Globus pallidus (tissue), 1 donor: ENCODE measurements at places on chromosomes 12 and 14.

GRCh38 chr12:63997198-63997597, 152.7 kb downstream of the SRGAP1 start:
- DNase-seq: no peak

DNA sequence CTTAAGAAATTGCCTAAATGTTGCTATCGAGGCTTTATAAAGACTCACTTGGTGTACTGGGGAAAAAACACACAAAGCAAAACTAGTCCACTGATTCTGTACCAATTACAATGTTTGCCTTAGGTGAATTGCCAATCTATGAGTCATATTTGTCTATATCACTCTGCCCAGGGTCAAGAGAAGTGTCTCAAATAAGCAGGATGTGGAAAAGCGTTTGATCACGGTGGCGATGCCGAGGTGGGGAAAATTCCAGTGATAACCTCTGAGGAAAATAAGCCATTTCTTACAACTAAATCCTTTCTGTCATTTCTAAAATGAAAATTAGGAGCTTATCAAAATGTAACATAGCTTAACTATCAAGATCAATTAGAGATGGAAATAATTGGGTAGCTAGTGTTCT, 148.6 kb upstream of the DIO3 start:
- DNase-seq: no peak

DNA sequence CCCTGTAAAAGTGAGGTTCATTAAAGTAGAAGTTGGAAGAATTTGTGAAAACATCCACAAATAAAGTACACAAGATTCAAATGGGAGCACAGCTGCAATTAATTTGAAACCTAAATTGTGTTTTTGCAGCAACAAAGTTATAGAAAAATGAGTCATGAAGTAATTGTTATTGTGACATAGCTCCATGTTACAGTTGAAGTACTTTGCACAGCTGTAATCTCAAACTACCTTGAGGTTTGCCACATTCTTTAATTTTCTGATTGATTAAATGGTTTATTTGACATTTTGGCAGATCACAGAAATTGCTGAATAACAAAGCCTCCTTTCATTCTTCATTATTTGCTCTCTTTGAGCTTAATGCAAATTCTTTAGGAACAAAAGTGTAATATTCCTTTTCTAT, 111.3 kb downstream of the RMST start:
- no peak for DNase-seq

DNA sequence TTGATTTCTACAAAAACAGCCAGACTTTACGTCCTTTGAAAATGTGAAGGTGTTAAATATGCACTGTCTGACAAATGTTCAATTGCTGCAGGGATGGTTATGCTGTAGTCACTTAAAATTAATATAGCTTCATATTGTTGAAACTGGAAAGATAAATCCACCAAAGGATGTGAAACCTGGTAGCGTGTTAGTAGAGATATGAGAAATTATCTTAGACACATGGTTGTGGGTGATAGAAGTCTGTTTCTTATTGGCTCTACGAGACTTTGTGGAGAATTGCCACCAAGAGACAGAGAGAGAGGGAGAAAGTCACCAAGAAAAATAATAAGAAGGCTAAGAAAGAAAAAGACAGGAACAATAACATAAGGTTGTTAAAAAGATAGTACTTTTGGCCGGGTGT, 2.6 kb upstream of the CAPRIN2 start:
- DNase-seq: no peak

DNA sequence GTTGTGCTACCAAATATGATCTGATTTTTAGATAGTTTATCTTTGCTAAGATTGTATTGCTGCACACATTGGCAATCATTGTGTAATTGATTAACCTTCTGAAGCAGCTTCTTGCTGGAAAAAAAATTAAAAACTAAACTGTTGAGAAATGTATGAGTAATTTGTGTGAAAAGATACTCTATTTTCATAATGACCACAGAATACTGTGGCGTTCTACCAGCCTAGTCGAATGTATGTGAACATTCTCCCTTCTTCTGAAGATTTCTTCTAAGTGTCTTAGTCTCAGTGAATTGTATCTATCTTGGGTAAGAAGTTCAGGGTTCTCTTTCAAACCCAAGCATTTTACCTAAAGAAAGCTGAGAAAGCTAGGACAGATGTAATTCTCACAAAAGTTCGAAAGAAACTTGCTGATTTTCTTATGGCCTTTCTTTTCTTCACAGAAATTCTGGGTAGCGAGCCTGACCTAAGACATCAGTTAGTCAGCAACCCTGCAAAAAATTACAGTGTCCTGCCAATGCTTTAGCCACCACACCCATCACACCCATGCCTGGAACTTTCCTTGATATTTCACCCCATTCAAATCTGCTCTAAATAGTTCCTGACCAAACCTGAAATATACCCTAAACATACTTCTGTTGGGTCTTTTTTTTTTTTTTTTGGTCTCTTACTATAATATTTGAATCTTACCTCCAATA, 27.1 kb upstream of the C12orf71 start:
- no peak for DNase-seq

GRCh38 chr12:54680374-54680773, 32.2 kb upstream of the DCD start:
- DNase-seq: no peak
